ENCODE measurements at places on chromosomes 4 and X.

- DNase-seq: no peak
These were observed 129.2 kb downstream of the FAM53A start for GRCh38 chr4:1554876-1555265.

DNA sequence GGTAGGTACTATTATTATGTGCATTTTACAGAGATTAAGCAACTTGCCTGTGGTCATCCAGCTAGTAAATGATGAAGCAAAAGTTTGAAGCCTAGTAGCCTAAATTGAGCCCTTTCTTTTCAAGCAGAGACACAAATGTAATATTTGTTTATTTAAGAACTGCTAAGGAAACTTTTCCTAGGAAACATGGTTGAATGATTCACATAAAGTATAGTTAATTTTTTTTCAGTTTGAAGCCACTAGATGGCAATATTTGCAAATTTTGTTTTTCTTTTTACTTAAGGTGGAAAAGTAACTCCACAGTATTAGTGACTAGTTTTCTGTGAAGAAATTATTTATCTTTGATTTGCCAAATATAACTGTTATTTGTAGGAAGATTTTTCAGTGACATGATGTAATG, 52.8 kb upstream of the ANKRD17 start:
- DNase-seq: no peak

DNA sequence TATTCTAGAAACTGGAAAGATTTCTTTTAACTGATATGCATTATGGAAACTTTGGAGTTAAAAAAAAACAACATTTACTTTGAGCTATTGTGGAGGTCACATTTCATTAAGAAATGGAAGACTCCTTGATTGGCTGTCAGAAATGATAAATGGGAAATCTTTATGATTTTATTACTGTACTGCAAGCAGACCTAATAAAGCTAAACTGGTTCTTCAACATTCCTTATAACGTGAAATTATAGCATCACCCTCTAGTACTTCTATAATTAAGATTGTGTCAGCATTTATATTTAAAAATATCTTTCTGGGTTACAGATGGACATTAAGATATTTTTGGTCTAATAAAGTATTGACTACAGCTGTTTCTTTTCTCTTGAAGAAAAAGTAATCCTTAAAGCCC, 213.8 kb upstream of the PACRGL start:
- no peak for DNase-seq

DNA sequence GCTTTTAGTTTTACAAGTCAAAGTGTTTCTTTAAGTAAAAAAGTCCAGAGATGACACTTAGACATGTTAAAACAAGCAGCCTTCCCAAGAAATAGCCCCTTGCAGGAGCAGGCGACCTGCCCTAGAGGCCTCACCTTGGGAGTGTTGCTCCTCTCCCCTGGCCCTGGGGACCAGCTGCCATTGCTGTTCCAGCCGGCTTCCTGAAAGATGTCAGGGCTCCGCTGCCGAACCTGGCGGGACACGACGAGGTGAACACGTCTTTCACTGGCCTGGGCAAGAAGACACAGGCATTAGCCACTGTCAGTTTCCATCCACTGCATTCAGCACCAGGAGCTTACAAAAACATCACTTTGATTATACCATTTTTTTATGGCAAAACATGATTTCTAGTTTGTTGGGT, 104.1 kb downstream of the FIP1L1 start:
- no peak for DNase-seq

- no peak for DNase-seq
These were observed 48.4 kb downstream of the ARFIP1 start for GRCh38 chr4:152828122-152828521.

DNA sequence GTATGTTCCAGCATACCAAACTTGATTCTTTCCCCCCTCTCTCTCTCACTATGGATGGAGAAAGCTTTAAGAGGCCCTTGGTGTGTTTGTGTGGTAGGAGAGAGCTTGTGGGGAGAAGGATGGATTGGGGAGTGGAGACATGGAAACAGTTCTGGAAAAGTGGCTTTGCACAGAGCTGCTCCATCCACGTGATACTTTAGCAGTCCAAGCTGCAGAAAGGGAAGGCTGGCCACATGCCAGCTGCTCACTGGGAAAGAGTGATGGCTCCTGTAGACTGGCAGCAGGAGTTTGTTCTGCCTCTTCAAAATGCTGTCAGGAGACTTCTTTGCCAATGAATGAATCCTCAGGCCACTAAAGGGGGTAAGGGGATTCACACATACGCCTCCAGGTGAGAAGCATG, 21.7 kb upstream of the SEC24B start:
- DNase-seq: no peak

- DNase-seq: no peak
These were observed 139.4 kb upstream of the SCML1 start for GRCh38 chrX:17597836-17598439.

DNA sequence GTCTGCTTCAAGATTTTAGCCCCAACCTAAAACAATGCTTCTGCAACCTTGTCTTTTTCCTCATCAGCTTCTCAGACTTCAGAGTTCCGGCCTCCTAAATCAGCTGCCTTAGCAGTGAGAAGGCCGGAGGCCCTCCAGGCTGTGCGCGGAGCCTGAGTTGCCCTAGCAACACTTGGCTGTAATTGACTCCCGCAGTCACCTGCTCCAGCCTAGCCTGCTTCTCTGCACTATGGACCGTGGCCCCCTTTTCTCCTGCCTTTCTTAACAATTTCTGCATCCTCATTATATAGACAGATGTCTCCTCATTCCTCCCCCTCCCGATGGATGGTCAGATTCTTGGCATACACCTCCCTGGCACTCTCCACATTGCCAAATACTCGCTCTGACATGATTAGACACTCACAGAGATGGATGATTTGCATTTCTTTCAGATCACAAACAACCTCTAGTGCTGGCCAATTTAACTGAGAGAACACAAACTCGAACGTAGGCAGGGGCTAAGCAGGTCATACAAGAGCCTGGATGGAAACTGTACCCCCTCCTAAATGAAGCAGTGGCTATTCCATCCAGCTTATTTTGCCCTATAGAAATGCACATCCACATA, 9.5 kb upstream of the HUWE1 start:
- DNase-seq: no peak

GRCh38 chr4:6386091-6386490, 86.3 kb downstream of the PPP2R2C start:
- no peak for DNase-seq

DNA sequence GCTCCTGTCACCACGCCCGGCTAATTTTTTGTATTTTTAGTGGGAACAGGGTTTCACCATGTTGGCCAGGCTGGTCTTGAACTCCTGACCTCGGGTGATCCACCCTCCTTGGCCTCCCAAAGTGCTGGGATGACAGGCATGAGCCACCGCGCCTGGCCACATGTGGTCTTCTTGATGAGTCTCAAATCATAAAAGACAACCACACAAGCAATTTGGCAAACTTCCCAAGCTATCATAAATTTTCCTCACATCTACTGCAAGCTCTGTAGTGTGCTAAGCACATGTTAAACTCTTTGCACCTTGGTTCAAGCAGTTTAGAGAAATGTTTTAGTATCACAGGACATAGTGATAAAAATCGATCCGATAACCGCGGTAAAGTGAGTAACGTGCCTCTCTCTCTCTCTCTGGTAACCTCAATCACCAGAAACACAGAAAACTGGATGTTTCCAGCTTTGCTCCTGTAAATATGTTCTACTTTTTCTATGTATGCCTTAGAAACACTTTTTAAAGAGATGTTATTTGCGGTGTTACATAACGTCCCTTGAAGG, 256.8 kb downstream of the DHRSX start:
- no peak for DNase-seq

GRCh38 chrX:108875548-108875947, 139.2 kb upstream of the IRS4 start:
- DNase-seq: no peak

DNA sequence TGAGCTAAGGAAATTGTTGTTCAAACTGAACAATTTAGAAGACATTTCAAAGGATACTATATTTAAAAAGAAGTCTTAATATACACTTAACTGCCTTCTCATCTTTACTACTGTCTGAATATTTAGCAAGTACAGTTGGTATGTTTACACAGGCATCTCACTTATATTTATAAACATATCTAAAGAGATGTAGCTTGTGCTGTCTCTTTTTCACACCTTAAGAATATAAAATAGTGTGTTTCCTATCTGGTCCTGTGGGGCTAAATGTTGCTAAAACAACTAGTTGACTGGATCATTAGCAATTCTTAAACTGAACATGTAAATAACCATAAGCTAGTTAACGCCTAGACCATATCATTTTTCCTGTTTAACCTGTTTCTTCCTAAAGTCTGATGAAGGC, 336.3 kb downstream of the PPP3CA start:
- DNase-seq: no peak

DNA sequence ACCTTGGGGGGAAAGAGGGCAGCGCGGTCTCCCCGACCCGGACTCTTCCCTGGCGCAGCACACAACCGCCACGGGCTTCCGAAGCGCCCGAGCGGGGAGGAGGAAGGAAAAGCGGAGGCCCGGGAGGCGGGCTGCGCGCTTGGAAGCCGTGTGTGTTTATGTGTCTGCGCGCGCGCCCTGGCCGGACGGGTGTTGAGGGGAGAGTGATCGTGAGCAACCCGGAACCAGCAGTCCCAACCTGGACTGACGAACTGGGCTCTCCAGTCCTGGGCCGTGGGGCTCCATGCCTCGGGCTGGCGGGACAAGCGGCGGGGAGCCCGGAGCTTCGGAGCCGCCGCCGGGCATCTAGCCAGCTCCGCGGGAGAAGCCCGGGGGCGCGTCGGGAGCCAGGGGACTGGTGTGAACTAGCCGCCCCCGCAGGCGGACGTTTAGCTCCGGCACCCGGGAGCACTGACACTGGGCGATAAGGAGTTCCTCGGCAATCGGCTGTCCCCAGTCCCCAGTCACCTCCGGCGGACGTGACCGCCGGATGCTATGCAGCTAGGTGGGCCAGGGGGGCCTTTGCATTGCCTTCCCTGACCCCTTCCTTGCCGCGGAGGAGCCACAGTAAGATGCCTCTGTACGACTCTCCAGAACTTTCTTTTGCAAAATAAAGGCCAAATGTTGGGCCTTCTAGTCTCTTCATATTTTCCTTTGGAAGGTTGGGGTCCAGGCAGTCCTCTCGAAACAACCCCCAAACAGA, 74.8 kb upstream of the BCOR start:
- no peak for DNase-seq

GRCh38 chr4:13970349-13970748, 342.8 kb upstream of the BOD1L1 start:
- DNase-seq: no peak

GRCh38 chr4:27662426-27662825, 801.8 kb downstream of the STIM2 start:
- DNase-seq: no peak

Measured in progenitor cell of endocrine pancreas (in vitro differentiated cells).